ENCODE measurements at places on chromosomes 6 and 20.
A peak's percentile ranks its signal among the peaks of the same experiment; 100 is the strongest.

- ATAC-seq, result no peak
These were observed 222.3 kb downstream of the IBTK start for GRCh38 chr6:82025271-82025670.

GRCh38 chr6:30101444-30102413 lies 11.2 kb downstream of the TRIM31 start:
- peak; percentile 80 for ATAC-seq

- no peak for ATAC-seq
These were observed 1348.2 kb upstream of the GJE1 start for GRCh38 chr6:140784573-140784972.

GRCh38 chr6:141464490-141464889 lies 668.2 kb upstream of the GJE1 start:
- ATAC-seq, result no peak

Measured in activated T-helper 17 cell treated with anti-CD3 and anti-CD28 coated beads, Interleukin-2, amount 50 U/mL, for 72 hours (primary cell).